GF-D8 (cell line): ENCODE measurements at places on chromosomes 4 and X.

DNA sequence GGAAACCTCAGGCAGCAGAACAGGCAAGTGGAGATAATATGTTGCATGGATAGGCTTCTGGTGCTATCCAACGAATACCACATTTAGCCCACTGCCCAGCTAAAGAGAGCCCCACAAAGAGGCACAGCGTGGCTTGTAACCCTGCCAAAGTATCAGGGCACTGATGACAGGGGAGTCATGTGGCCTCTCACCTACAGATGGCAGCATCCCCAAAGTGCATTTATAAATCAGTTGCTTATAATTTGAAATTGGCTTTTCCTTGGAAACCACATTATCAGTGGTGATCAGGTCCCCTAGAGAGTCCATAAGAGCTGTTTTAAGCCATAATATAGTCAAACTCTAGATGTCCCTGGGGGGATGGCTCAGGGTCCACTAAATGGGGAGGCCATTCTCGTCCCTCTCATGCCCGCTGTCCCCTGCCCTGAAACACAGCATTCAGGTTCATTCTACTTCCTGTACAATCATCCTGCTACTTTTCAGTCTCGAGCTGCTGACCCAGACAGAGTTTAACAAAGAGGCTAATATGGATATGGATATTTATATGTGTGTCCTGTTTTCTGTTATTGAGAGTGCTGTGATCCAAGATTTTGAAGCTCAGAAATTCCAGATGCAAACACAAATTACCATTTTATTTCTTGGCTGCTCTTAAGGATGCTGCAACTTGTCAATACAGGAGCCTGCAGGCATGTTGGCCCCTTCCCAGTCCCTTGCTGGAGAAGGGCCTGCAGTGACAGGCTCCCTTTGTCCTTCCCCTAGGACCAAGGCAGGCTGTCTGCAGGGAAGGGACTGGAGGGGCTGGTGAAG, 28.5 kb downstream of the SRPX start:
- DNase-seq: no peak

DNA sequence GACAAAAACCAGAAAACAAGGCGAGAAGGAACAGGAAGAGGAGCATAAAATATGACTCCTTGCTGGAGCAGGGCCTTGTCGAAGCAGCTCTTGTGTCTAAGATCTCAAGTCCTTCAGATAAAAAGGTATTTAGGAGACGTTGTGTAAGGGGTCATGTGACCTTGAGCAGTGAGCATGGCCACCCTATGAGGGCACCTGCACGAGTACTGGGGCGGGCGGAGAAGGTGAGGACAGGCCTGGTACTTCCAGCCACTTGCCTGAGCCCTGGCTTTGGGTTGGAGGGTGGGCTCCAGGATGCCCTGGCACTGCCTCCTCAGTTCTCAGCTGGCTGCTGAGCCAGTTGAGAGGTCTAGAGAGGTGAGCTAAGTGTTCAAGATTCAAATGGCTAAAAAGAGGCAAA, 29.9 kb downstream of the NSD2 start:
- no peak for DNase-seq

- DNase-seq: no peak
Observed at GRCh38 chr4:33882246-33882990, 2361.9 kb downstream of the ARAP2 start.

- no peak for DNase-seq
Observed at GRCh38 chr4:111847296-111848008, 297.8 kb upstream of the FAM241A start.

- DNase-seq: no peak
Observed at GRCh38 chr4:88021824-88022223, 14.4 kb downstream of the PKD2 start.

DNA sequence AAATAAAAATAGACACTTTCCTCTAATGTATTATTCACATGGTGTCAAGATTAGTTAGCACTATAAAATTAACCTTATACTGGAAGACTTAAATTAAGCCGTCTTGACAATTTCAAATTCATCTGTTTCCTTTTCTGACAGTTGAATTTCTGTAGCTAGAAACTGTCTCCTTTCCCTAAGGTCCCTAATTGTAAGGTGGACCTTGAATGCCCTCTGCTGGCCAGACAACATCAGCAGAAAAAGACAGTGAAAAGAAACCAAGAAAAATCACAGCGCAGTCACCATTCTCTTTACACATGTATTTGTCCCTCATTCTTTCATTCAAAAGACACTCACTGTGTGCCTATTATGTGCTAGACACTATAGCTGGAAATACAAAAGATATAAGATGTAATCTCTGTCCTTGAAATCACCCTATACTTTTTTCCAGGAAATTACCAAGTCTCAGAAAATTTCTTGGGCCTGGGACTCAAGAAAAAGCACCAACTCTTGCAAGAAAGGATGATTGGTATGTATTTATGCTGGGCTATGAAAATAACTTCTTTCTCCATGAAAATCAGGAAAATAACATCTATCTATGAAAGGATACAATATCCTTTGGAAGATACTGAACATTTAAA, 32.7 kb upstream of the AMBN start:
- no peak for DNase-seq
